ENCODE measurements at places on chromosomes 6 and 20.

DNA sequence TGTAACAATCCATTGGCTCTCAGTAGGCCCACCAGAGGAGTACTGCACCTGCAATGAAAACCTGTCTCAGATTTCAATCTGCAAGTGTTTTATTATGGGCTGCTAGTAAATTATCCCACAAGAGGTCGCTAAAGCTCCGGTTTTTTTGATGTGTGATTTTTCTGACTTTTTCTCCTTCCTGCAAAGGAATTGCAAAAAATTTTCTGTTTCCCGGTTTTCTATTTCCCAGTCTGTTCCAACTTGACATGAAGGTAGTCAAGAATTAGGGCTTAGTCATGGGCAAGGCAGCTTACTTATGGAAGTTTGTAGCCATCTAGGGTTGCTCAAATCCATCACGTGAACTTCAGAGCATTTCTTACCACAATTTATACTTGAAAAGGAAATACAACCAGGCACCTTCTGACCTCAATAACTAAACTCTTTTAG is 38.5 kb upstream of the AHI1 start:
- DNase-seq, result no peak

GRCh38 chr6:39193201-39193791 is 36.0 kb downstream of the KCNK5 start:
- no peak for DNase-seq

DNA sequence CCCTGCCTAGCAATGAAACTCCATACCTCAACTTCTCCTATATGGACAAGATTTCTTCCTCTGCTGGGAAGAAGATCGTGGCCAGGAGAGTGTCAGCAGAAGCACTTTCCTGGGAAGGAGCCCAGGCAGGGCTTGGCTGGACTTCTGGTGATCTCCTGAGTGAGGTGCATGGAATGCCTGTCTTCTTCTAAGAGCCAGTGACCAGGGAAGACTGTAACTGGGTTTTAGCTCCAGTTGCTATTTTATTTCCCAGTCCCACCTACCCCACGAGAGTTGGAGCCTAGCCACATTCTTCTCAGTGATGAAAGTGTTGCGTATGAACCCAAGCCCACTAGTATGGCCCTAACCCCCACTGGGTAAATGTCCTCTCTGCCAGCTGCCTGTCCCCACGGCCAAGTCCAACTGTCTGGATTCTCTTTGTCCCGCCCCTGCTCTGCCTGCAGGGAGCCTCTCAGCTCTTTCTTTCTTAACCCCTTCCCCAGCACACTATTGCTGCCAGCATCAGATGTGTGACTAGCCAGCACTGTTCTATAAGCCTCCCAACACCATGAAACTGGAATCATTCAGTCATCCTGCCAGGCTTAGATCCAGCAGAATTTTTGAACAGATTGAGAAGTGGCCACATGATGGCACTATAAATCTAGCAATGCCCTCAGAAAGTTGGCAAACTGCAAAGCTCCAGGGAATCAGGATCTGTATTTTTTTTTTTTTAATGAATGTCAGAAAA is 69.8 kb upstream of the FAM184A start:
- no peak for DNase-seq

DNA sequence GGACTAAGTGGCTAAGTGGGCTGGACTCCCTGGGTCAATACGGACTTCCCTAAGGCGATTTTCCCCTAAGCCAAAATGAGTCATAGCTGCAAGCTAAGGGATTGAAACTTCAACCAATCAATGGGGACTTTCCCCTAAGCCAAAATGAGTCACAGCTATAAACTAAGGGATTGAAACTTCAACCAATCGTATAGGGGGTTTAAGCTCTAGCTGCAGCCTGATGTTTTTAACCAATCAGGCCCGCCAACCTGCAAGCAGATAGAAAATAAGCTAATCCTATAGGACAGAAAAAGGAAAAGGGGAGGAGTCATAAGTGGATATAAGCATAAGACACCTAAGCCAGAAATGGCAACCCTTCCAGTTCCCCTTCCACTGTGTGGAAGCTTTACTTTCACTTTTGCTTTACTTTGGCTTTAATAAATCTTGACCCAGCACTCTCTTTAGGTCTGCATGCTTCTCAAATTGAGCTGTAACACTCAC is 655.0 kb upstream of the HS3ST5 start:
- DNase-seq, result no peak

DNA sequence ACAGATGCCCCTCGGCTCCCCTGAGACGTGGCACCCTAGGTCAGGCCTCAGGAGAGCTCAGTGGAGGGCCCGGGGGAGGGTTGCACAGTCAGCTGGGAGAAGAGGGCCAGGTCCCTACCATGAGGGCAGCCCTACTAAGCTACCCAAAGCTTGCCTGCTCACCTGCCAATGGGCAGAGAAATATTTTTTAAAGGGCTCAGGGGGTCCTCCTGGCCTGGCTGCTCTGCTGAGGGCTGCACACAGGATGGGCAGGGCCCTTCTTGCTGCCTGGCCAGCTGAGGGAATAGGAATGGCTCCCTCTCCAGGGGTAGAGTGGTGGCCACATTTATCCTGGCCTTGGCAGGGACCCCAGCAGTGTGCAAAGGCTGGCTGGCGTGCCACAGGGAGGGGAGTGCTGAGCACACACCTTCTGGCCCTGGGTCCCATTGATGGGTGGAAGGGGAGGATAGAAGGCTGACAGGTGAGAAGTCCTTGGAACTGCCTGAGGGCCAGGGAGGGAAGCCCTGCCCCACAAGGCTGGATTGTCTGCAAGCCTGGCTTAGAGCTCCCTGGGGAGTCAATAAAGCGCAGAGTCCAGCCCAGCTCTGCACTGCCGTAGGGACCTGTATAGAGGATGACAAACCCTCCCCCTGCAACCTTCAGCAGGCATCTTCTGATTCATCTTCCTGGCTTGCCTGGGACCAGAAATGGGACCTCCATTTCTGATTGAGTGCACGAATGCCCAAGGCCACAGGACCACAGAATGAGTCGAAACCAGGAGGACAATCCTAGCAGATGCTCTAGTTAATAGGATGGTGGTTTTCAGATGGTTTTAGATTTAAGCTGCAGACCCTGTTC is 62.1 kb downstream of the NOL4L start:
- DNase-seq, result no peak

GRCh38 chr20:61203320-61203719 is 48.7 kb upstream of the CDH4 start:
- DNase-seq, result no peak

DNA sequence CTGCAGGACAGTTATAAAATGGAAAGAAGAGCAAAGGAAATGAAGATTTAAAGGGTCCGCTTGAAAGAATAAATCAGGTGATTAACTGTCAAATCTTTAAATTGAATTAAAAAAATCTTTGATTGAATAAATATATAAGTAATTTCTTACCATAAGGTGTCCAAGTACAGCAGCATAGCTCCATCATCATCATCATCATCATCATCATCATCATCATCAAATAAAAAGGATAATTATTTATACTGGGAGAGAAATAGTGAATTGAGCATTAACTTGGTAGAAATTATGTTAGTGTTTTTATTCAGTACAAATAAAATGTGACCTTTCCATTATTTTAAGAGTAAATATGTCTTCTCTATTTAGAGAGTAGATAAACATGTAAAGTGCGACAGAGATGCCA is 745.6 kb upstream of the MARCKS start:
- DNase-seq, result no peak

- DNase-seq, result no peak
Observed at GRCh38 chr20:34990661-34991214, 35.1 kb downstream of the MYH7B start.

DNA sequence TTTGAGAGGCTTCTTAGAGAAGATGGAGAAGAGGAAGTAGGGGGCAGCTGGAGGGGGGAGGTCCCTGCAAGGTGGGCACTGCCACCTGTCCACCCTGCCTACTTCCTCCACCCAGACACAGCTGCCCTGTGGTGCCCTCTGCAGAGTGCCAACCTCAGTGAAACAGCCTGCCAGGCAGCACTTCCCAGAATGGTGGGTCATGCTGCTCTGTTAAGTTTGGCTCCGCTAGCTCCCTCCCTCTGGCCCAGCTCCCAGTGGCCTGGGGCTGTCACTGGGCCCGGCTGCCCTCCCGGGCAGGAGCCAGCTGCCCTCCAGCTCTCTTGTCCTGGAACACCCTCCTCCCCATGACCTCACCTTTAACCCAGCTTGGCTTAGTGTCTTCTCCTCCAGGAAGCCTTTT is 5.1 kb upstream of the EPB41L1 start:
- DNase-seq, result no peak

DNA sequence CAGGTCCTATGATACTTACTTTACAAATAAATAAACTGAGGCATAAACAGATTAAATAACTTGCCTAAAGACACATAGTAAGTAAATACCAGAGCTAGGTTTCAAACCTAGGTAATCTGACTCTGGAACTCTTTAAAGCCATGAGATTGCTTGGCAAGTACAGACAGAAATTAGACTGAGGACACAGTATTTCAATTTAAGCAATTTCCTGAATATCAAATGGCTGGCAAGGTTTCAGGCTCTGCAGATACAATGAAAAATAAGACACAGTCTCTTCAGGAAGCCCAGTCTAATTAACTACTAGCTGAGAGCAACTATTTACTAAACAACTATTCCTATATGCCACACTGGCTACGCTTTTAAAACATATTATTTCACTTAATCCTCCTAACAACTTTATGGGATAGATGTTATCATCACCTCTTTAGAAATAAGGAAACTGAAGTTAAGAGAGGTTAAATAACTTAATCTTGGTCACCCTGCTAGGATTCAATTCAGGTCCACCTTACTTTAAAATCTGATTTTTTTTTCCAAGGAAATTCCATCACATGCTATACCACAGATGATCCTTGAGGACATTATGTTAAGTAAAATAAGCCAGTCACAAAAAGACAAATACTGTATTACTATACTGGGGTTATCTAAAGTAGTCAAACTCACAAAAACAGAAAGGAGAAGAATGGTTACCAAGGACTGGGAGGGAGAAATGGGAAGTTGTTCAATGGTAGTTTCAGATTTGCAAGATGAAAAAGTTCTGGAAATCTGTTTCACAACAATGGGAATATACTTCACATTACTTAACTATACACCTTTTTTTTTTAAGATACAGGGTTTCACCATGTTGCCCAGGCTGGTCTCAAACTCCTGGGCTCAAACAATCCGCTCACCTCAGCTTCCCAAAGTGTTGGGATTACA is 4.1 kb downstream of the TRPC4AP start:
- DNase-seq, result no peak

- DNase-seq, result no peak
Observed at GRCh38 chr6:161547617-161548016, 273.8 kb upstream of the AGPAT4 start.

All from cortex of kidney (tissue), 1 donor.